ENCODE measurements at places on chromosomes 1 and 21. TPM values are rescaled to one million over a fixed set of nuclear protein-coding genes. Genes with fewer than 3 reads are reported as not detected.

Gene SPRR3
- total RNA-seq, result not detected

GRCh38 chr1:23774174-23774880, 3.9 kb upstream of the PITHD1 start:
- no peaks in the 10 kb centered on the region for H3K36me3 ChIP-seq
- no peak overlapping the region for H3K27ac ChIP-seq
- H3K27me3 ChIP-seq, result no peaks in the 10 kb centered on the region
- peaks cover 5% of the 10 kb centered on the region for H3K4me1 ChIP-seq

DNA sequence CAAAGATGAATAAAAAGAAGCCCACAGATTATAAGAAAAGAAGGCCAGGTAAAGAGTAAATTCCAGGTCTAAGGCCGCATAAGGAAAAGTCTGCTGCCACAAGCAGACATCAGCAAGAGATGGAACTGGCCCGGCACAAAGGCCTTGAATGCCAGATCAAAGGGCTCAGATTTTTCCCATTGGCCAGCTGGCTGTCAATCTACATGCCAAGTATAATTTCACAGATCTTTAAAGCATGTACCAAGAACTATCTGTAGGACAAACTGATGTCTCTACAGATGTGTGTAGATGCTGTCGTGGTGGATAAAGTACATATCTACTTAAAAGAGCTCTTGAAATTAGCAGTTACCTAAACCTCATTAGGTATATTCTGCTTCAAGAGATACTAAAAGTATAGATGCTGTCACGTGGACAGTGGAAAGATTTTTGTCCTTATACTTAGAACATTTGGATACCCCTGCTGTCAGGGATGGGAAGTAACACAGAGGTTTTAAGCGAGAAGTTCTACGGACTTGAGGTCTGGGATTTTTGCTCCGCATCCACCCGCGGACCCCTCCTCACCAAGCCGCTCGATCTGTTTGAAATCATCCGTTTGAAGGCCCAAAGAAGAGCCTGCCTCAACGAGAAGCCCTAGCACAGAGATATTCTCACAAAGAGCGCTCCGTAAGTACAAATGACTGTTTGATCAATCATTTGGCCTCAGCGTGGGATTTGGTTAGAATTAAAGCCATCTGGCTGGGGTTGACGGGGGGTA, 10.1 kb downstream of the GLIS1 start:
- no peak overlapping the region for H3K27ac ChIP-seq
- H3K27me3 ChIP-seq, result peaks cover 42% of the 10 kb centered on the region
- H3K36me3 ChIP-seq, result no peaks in the 10 kb centered on the region
- H3K4me3 ChIP-seq, result no peak overlapping the region
- H3K4me1 ChIP-seq, result no peaks in the 10 kb centered on the region

DNA sequence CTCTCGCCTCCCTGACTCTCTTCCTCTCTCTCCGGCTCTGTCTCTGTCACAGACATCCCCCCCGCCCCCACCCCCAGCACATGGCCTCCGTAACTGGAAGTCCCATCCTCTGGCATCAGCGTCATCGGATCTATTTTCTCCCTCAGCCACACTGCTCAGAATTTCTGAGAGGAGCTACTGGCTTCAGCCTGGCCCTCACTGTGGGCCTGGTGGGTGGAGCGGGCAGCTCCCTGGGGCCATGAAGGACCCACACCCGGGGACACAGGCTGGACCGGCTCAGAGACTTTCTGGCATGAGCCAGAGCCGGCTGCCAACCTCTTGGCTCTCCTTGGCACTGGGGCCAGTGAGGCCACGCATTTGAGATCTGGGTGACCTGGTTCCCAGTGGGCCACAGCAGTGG, 61.2 kb upstream of the CASZ1 start:
- H3K4me1 ChIP-seq, result peaks cover 2% of the 10 kb centered on the region
- H3K27me3 ChIP-seq, result peaks cover 9% of the 10 kb centered on the region
- peak overlapping the region; percentile 54 for H3K27ac ChIP-seq
- no peaks in the 10 kb centered on the region for H3K36me3 ChIP-seq
- no peak overlapping the region for H3K4me3 ChIP-seq
- DNase-seq, result no peak

GRCh38 chr1:241460098-241460873, 59.3 kb downstream of the FH start:
- H3K27me3 ChIP-seq, result no peaks in the 10 kb centered on the region
- no peaks in the 10 kb centered on the region for H3K36me3 ChIP-seq
- no peak overlapping the region for H3K27ac ChIP-seq
- H3K4me3 ChIP-seq, result no peak overlapping the region
- H3K4me1 ChIP-seq, result no peaks in the 10 kb centered on the region
- no peak for DNase-seq

GRCh38 chr1:58895559-58896145, 111.8 kb upstream of the JUN start:
- peak overlapping the region; percentile 73 for H3K27ac ChIP-seq
- no peaks in the 10 kb centered on the region for H3K36me3 ChIP-seq
- H3K4me1 ChIP-seq, result peaks cover 21% of the 10 kb centered on the region

Gene LRRN2
- 4.4 TPM for total RNA-seq

- no peaks in the 10 kb centered on the region for H3K36me3 ChIP-seq
- no peak for DNase-seq
- no peak overlapping the region for H3K27ac ChIP-seq
These were observed 7.5 kb downstream of the WDR47 start for GRCh38 chr1:109034382-109034781.

DNA sequence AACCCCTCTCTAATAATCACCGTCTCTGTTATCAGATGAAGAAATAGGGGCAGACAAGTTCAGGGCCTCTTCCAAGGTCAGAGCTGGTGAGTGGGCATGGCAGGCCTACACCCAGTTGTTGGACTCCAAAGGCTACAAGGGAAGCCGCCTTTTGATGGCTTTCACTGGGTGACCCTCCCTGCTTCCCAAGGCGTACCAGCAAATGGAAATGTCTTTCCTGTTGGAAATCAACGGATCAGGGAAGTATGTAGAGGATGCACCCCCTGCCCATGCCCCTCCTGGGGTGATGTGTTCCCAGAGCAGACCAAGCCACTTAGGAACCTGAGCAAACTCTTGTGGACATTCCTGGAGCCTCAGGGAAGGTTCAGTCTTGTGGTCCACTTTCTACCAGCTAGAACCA, 47.4 kb downstream of the LGR6 start:
- no peaks in the 10 kb centered on the region for H3K36me3 ChIP-seq
- H3K4me1 ChIP-seq, result no peaks in the 10 kb centered on the region
- DNase-seq, result peak; percentile 0
- no peak overlapping the region for H3K27ac ChIP-seq

DNA sequence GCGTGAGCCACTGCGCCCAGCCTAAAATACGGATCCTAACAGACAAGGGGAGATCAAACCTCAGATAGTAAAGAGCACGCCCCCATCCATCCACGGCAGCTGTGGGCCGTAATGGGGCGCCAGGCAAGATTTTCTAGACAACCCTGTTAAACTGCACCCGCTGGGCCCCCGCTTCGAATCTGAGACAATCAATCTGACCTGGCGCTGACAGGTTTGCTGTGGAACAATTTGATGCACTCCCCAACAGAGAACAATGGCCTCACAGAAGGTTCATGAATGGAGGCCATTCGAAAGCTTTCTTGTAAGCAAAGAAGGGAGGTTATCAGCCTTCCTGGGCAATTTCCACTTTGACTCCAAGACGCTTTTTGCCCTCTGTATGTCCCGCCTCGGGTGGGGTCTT, 30.5 kb downstream of the CLSTN1 start:
- H3K27ac ChIP-seq, result no peak overlapping the region
- no peaks in the 10 kb centered on the region for H3K27me3 ChIP-seq
- H3K4me1 ChIP-seq, result peaks cover 15% of the 10 kb centered on the region
- H3K4me3 ChIP-seq, result no peak overlapping the region

DNA sequence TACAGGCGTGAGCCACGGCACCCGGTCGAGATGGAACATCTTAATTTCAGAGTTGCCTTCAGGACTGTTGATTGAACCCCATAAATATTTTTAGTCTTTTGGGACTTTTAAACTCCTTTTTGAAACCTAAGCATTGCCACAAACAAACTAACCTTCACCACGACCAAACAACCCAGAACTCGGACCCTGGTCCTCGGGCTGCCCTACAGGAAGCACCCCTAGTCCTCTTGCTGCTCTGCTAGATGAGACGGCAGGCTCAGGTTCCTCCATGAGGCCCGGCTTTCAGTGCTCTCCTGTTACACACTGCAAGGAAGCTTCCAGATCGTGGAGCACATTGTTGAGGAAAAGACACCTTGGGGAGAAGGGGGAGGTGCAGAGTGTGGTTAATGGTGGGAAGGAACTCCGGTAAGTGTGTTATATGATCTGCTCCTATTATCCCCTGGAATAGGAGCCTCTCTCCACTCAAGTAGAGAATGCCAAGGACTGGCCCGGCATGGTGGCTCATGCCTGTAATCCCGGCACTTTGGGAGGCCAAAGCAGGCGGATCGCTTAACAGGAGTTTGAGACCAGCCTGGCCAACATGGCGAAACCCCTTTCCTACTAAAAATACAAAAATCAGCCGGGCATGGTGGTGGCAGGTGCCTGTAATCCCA, 5.7 kb downstream of the EPHX1 start:
- peaks cover 8% of the 10 kb centered on the region for H3K36me3 ChIP-seq
- no peak overlapping the region for H3K4me3 ChIP-seq
- DNase-seq, result no peak

DNA sequence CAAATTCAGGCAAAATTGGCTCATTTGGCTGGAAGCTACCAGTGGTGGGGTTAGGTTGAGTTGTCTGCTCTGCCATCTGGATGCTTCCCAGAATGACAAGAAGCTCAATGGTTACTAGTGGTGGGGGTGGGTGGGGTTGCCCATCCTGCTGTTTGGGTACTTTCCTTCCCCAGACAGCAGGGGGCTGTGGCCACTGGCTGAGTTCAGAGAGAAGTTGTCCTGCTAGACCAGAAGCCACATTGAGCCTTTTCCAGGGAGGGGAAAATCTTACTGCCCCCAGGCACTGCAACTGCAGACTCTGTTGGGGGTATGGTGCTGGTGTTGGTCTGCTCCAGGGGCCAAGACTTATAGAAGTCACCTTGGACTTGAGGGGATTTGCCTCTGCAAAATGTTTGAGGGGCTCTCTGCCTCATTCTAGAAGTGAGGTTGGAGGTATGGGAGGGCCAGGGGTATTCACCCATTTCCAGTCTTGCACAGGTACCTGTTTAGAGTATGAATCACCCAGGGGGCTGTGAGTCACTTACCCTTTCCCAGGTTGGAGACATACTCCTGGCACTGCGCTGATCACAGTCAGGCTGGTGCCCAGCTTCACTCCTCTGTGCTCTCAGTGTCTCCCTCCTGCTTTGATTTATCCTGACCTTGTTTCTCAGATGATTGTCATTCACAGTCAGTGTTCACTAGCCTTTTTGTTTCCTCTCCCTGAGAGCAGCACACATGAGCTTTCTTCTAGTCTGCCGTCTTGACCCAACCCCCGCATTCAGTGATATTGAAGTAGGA, 89.1 kb upstream of the NEGR1 start:
- no peaks in the 10 kb centered on the region for H3K36me3 ChIP-seq
- H3K27me3 ChIP-seq, result no peaks in the 10 kb centered on the region
- H3K4me1 ChIP-seq, result no peaks in the 10 kb centered on the region

DNA sequence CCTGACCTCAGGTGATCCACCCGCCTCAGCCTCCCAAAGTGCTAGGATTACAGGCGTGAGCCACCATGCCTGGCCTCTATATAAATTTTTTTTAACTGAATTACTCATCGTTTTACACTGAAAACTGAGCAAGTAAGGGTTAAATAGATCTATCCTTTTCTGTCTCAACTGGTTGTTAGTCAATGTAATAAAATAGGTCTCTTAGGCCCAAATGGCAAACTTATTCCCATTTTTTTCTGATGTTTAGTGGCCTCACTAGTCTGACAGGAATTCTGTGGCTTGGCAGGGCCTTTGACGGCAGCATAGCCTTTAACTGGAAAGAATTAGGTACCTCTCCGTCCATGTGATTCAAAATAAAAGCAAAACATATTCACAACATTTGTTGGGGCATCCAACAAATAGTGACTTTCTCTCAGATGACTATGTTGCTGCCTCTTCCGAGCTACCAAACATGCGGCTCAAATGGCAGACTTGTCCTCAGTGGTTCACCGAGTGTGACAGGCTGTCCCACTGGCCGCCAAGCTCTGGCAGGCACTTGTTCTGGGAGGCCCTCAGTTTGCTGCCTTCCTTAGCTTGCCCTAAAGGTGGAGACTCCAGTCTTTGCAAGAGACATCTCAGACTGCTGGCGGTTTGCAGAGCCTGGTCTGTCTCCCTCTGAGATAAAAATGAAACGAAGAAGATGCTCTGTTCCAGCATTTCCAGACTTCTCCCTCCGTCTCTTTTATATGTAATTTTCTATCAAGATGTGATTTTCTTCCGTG, 17.4 kb downstream of the ATP1A4 start:
- no peaks in the 10 kb centered on the region for H3K4me1 ChIP-seq
- H3K27ac ChIP-seq, result no peak overlapping the region

GRCh38 chr1:89908672-89909436, 86.1 kb upstream of the ZNF326 start:
- peak; percentile 57 for DNase-seq
- H3K36me3 ChIP-seq, result no peaks in the 10 kb centered on the region
- H3K4me3 ChIP-seq, result no peak overlapping the region
- H3K27ac ChIP-seq, result no peak overlapping the region

Gene ZNHIT6
- 11.4 TPM for total RNA-seq

DNA sequence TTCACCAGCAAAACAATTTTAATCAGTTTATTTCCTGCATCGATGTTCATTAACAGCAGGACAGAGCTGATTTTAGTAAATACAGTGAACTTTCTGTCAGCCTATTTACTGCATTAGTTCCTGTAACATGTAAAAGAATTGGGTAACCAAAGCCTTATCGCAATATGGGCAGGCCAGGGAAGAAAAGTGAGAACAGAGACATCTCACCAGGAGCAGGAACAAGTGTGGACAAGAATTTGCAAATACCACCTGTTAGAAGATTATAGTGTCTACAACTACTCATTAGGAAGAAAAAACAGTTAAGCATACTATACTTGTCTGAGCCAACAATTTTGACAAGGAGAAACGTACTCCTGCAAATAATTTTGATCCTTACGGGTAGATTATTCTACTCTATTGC, 1293.9 kb downstream of the PLA2G4A start:
- H3K27ac ChIP-seq, result no peak overlapping the region
- no peak overlapping the region for H3K4me3 ChIP-seq
- no peaks in the 10 kb centered on the region for H3K36me3 ChIP-seq
- H3K4me1 ChIP-seq, result no peaks in the 10 kb centered on the region
- no peaks in the 10 kb centered on the region for H3K27me3 ChIP-seq
- no peak for DNase-seq
